Panc1 (cell line): ENCODE measurements at places on chromosomes 7 and 10. TPM values are rescaled to one million over a fixed set of nuclear protein-coding genes. Genes with fewer than 3 reads are reported as not detected.

DNA sequence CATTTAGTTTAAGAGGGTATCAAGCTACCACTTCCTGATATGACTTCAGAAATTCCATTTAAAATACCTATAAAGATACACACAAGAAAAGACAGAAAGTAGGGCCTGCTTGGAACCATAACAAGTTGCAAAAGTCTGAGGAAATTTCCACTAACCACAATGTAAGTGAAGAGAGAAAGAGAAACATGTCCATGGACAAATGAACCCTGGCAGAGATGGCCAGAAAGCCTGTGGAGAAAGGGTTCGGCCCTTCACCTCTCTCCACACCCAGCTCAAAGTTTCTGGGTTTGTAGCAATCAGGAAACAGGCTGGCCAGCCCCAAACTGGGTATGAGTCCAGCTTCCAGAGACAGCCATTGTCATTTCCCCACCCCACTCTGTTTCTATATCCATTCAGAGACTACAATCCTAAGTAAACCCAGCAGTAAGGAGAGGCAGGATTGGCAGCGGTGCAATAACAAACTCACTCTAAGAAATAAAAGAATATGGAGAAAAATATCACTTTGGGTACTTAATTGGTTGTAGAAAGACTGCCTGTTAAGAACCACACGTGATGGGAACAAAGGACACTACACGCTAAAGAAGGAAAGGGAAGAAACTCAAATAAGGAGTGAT, 71.1 kb downstream of the STK17A start:
- no peak for DNase-seq

GRCh38 chr7:39647816-39648215, 24.4 kb downstream of the RALA start:
- DNase-seq: no peak

DNA sequence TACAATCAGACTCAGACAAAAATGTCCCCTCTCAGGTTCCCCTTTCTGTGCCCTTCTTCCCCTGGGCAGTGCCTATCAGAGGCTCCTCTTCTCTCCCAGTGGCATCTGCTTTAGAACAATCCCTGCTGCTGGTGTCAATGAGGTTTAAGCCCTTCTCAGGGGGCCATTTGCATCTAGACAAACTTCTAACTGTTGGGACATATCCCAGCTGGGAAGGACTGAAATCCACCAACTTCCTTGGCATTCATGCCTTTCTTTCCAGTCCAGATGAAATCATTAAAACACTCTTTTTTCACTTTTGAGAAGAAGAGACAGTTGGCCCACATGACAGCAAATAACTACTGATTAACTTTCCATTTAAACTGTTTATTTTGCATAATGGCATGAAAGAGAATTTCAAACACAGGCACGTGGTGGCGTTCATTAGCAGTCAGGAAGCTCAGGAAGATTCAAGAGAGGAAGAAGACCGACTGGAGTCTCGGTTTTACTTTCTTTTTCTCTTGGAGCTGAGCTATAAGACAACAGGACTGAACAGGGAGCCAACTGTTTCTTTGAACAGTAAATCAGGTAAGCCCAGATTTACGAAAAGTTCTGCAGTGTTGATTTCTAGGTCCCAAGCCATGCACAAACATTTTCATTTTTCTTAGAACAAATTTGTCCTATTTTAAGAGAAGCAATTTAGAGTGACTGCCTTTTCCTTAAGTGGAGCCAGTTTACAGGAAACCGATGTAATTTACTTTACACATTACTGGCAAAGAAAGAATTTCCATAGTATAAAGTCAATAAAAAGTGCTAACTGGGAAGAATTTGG, at the start of gene GIMAP2:
Gene GIMAP2, plus strand, starts transcription at position 488 of the 811 bp plus-strand sequence. CDS start 1,354 bp downstream, outside the sequence.
- DNase-seq: no peak

- no peak for DNase-seq
Observed at GRCh38 chr7:95398155-95398940, 2.2 kb upstream of the PON3 start.

DNA sequence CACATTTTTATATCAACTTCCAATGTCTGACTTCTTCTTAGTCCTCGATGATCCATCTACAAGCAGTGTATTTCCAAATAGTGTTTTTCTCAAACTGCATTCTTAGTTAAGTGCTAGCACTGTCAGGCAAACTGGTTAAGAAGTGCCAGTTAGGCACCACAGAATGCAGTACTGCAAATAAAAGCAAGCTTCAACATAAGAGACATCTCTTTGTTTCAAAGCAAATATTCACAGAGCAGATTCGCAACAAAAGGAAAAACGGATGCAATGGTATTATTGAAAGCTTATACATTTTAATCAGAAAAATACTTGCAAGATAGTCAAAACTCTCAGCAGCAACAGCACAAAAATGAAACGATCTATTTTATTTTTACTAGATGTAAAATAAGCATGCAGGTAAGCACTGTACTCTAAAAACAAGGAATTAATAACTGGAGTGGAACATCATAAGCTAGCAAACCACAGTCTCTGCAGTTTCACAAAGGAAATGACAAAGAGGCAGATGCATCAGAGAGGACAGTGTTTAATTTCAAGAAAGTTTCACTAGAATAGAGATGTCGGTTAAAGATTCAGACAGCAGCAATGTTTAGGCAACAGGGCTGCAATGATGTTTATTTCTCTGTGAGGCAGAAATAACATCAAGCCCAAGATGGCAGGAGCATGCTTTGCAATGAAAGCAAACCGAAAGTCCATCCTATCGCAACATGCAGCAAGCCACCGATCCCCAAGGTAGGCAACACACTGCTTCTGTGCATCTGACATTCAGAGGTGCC, 82.0 kb downstream of the FGFR2 start:
- DNase-seq: no peak

DNA sequence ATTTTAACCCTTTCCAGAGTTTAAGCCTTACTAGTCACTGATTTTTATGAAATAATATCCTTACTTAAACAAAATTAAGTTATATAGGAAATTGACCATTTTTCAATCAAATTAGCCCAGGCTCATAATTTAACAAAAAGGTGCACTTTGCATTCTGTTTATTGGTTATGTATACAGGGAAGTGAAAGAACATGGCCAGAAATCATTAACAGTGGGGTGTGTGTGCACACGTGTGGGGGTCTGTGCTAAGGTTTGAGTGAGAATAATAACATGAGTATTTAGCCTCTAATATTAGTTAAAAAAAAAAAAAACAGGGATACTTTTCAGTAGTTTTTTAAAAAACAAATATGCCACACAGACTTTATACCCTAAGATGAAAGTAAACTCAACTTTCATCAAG, 510.5 kb upstream of the PFKP start:
- DNase-seq: no peak

GRCh38 chr7:78434281-78434680, 635.7 kb downstream of the PHTF2 start:
- no peak for DNase-seq

DNA sequence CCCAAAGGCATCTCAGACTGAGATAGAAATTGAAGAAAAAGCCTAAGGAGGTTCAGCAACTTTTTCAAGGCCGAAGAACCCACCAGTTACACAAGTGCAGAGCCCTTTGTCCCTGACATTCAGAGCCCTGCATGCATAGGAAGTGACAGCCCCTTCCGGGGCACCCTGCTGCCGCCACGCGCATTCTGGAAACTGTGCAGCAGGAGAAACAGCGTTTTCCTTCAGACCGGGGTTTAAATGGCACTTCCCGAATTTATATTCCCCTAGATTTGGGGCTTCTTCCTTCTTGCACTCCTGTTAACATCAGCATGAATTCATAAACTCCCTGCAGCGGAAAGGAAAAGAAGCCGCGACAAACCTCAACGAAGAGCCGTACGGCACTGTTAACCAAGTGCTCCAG, 190.5 kb upstream of the C7orf33 start:
- DNase-seq: no peak

DNA sequence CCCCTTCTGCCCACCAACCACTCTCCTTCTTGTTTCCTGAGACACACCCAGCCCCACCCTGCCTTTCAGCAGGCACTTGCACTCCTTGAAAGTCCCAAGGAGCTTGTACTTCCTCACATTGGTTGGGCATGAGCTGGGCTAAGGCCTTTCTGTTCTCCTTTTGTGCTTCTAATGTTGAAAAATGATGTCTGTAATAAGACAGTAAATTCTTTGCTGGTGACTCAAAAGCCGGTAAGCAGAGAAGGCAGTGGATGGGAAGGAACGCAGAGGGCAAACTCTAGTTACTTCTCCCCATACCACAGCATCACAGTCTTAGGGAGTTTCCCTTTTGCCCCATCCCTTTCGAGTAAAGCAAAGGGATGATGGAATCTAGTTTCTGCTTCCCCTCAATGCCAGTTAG, 185.6 kb downstream of the PLXNA4 start:
- DNase-seq: no peak

GRCh38 chr10:30366351-30366750, 17.3 kb upstream of the MTPAP start:
- no peak for DNase-seq

DNA sequence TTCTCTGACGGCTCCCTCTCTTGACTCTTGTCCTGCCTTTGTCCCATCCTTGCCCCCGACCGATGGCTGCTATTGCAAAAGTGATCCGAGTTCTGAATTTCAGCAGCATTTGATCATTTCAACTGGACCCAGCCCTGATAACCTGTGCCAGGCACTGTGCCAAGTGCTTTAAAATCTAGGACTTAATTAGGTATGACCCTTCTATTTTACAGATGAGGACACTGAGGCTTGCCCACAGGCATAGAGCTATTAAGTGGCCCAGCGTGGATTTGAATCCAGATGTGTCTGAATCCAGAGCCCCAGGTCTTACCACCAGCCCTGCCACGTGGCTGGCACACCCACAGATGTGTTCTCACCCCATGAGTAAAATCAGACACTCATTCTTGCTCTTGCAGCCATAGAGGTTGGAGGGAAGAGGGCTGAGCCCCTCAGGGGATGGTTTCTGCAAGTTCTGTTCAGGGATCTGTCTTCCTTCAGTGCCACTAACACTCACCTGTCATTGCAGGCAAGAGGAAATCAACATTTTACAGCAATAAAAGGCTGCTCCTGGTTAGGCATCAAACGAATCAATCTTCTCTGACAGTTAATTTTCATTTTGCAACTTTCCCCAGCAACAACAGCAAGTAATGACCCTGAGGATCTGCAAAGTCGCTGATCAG, 101.2 kb downstream of the GRID1 start:
- DNase-seq: no peak

- DNase-seq: no peak
Observed at GRCh38 chr10:82266438-82266837, 391.4 kb downstream of the NRG3 start.

GRCh38 chr7:101302641-101303101, 18.9 kb downstream of the IFT22 start:
- no peak for DNase-seq

DNA sequence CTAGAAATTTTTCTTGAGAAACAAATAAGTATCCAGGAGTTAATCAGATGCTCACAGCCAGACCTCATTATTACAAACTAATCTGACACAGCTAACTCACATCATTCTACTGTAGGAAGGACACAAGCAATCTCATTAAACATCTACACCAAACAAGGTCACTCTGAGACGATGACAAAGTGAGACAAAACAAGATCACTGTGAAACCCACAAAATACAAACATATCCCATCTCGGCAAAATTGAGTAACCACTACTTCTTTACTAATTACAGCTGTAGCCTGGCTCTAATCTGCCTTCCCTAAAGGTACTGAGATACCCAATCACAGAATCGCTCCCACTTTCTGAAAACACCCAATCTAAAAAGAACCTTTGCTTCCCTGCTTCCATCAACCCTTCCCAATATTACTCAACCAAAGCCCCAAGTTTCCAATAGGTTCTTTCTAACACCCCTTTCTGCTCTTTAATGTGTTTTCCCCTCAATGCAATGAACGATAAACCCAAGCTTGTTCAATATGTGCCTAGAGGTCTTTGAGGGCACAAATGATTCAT, 26.9 kb downstream of the CCDC6 start:
- no peak for DNase-seq

DNA sequence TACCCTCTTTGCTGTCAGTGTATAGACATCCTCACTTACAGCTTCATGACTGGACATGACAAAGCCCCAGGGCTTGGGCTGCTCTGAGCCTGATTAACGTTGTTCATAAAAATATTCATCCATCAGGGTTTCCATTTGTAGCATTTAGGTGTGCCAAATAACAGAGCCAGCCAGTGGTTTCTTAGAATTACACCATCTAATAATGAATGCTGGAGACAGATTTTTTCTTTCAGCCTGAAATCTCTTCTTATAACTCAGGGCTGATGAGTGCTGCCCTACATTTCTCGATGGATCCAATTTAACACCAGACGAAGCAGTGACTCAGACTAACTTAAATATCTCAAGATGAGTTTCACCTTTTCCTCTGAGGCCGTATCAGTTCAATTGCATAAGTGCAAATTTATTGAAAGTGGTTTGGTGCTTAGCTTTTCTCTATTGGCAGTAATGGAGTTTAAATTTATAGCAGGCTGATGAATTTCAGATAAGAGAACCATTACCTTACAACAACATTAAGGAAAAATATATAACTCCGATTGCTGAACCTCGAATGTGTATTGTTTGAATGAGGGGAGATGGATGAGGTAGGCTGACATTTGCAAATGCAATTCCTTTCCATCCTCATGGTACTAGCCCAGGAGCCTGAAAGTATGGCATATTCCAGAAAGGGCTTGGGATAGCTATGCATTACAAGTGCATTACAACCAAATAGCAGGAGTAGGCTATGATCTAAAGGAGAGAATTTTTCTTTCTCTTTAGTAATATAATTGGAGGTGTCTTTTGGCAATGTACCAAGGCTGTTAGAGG, 900.6 kb downstream of the KCNMA1 start:
- DNase-seq: no peak

DNA sequence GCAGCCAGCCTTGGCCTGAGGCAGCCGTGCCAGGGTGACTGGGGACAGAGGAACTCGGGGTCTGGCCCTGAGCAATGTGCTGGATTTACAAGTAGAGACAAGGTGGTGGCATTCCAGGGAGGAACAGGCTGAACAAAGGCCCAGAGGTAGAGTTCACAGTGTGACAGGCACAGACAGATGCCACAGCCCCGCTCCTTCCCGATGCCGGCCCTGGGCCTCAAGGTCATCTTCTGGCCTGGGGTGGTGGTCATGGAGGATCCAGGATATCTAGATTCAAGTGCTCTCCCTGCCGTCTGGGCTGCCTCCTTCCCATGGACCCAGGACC, 68.9 kb upstream of the COL13A1 start:
- no peak for DNase-seq

USP54 gene
- 32.8 TPM for total RNA-seq

FEZF1 gene
- total RNA-seq: not detected

EN2 gene
- 1.5 TPM for total RNA-seq
